EH (cell line): ENCODE measurements at places on chromosomes 11 and 22.

DNA sequence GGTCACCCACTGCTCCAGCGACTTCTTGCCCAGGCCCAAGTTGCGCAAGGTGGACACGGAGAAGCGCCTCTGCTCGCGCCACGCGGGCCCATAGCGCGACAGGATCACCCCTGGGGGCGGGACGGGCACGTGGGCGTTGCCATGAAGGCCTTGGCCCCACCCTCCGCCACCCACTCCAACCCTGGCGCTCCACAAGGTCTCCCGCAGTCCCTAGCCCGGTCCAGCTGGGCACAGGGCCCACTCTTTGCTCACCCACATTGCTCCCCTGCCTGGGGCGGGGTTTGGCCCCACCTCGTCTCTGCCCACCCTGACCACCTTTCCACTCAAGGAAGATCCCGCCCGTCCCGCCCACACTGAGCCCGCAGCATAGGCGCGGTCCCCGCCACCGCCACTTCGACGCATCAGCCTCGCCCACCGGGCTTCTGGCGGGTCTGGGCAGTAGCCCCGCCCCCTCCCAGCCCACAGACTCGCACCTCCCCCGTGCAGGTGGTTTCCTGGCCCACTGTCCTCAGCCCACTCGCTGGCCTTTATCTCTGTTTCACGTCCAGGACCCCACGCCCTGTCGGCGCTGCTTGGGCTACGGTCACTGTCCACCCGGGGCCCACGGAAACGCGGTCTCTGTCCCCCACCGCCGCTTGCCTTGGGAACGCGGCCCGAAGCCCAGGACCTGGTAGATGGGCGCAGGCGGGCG, 12.3 kb upstream of the CYP2D6 start:
- DNase-seq, result no peak

DNA sequence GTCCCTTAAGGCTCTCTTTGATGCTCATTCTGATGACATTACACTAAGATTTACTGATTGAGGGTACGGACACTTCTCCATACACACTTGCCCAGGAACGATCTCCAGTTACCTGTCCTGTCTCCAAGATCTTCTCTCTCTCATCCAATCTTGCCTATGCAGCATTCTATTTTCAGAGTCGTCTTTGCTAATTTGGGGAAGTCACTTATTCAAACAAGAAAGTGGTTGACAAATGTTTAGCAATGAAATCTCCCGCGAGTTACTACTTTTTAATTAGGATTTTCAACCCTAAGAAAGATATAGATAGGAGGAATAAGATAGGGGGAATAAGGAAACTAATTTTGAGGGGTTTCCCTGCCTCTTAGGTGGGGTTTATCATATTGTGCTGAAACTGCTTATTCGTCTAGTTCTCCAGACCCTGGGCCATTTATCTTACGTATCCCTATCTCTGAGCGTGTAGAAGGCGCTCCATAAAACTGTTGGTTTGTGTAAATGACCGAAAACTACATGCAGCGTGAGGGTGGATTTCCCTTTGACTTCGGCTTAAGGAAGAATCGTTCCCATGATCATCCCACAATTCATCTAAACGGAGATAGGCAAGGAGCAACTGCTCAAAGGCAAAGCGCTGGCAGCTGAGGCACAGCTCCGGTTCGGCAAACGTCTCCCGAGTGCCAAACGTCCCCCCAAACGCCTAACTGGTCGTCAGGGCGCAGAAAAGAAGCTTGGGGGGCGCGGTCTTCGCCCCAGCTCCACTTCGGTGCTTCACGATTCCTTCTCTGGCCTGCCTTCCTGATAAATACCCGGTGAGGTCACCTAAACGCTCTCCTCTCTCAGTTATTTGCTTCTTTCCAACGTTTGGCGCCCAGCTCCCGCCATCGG, 804 bp downstream of the APIP start:
- DNase-seq, result peak; percentile 54

GRCh38 chr11:66082946-66083698, 13.1 kb downstream of the PACS1 start:
- peak; percentile 50 for DNase-seq

- no peak for DNase-seq
These were observed 35.6 kb downstream of the PRDM11 start for GRCh38 chr11:45181889-45182550.

DNA sequence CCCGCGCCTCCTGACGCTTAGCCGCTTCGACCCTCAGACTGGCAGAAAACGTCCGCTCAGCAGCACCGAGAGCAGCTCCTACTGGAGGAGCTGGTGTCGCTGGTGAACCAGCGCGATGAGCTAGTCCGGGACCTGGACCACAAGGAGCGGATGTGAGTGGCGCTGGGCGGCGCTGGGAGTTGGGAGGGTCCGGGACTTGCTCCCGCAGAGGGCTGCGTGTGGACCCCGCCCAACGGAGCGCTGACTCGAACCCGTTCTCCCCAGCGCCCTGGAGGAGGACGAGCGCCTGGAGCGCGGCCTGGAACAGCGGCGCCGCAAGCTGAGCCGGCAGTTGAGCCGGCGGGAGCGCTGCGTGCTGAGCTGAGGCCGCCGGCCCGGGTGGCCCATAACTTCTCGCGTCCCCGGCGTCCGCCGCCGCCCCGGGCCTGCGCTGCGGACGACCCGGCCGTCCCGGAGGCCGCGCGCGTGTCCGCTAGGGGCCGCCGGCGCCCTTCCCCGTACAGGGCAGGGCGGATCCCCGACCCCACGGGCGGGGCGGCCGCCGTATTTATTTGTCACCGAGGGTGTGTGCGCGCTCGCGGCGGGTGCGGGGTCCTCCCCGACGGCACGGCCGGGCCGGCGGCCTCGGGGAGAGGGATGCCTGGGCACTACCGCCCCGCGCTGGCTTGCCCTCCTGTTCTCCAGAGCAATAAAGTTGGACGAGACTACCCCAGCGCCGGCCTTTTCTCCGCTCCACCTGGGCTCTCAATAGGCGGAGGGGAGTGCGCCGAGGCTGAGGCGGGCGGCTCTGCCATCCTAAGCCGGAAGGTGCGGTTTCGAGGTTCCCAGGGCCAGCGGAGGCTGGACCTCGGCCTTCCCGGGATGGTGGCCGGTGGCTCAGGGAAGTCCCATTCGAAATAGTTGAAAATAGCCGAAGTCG, 3.4 kb downstream of the KCNK7 start:
- DNase-seq, result peak; percentile 58

- no peak for DNase-seq
These were observed 134.2 kb upstream of the CARD18 start for GRCh38 chr11:105273660-105274280.

DNA sequence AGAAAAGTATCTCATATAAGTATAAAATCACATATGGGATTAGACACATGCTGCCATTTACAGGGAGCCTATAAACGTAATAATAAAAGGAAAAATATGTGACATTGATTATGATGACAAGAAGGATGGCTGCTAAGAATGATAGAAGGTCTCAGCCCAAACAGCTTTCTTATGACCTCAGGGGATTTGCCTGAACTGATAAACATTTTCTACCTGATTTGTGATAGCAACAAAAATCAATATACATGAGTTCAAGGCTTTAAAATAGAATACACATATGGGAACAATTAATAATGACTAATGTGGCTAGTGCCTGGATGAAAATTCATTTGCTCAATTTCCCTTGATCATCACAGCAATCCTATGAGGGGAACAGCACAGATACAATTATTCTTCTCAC, 636.8 kb upstream of the CCDC90B start:
- DNase-seq, result no peak

GRCh38 chr11:76071090-76071489, 135.2 kb downstream of the WNT11 start:
- DNase-seq, result no peak

- no peak for DNase-seq
These were observed 72.1 kb downstream of the DGCR2 start for GRCh38 chr22:19050117-19050516.

- no peak for DNase-seq
These were observed 19.7 kb downstream of the OR5AK2 start for GRCh38 chr11:57008373-57008772.

- DNase-seq, result peak; percentile 8
These were observed 188.9 kb upstream of the SESN3 start for GRCh38 chr11:95419915-95420314.

DNA sequence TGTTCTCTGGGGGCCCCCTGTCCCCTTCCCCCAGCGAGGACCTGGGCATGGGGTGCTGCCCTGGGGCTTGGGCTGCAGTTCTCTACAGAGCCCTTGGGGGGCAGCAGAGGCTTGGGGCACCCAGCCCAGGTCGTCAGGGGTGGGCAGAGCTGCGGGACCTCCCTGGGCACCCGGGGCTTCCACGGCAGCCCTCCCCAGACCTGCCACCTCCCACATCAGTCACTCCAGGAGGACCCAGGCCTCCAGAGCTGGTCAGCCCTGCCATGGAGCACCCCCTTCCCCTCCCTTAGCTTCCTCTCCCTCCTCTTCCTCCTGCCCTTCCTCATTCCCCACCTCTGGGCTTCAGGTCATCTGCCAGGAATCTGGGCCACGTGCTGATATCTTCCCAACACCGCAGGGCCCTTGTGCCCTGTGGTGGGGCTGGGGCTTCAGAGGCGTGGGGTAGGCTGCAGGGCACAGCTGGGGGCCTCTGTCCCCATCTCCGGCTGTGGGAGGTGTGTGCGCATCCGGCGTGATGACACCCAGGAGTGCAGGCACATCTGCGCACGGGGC, 5.8 kb downstream of the TSPAN4 start:
- DNase-seq, result peak; percentile 52

DNA sequence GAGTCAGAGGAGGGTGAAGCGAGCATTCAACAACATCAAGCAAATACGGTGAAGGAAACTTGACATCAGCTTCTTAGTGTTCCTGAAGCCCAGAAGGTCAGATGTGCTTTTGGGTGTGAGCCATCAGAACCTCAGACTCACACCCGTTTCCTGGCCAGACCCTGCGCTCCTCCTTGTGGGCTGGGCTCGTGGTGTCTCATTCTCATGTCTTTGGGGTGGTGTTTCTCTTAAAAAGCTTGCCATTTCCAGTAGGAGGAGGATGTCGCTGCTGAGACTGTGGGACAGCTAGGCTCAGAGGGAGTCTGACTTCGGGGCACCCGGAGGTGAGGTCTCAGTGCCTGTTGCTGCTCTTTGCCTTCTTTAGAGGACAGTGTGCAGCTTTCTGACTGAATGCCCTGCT, 24.2 kb downstream of the PPFIBP2 start:
- DNase-seq, result peak; percentile 7

- DNase-seq, result no peak
These were observed 1.9 kb upstream of the GCAT start for GRCh38 chr22:37805810-37806277.

DNA sequence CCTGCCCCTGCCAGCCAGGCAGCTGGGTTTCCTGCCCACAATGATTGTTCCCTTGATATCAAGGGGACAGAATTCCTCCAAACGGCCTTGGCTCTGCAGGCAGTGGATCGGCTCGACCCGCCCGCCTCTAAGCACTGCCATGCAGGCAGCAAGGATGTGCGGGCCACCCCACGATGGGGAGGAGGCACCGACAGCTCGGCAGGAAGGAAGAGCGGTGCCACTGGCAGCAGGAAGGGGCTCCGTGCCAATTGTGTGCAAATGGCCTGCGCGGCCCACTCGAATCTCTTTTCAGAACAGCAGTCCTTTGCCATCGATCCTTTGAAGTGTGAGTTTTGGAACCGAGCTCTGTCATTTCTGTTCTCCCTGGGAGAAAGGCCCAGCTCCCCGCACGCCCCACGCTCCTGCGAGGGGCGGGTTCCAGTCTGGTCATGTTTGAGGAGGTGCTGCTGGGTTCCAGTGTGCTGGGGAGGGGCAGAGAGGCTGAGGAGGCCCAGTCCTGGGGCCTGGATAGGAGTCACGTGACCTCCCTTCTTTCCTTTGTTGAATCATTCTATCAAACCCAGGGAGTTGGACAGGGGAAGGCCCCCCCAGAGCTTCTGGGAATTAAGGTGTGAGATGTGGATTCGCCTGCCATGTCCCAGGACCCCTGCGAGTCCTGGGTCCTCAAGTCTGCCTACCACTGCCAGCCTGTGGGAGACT, 406.0 kb downstream of the CTTN start:
- DNase-seq, result no peak

DNA sequence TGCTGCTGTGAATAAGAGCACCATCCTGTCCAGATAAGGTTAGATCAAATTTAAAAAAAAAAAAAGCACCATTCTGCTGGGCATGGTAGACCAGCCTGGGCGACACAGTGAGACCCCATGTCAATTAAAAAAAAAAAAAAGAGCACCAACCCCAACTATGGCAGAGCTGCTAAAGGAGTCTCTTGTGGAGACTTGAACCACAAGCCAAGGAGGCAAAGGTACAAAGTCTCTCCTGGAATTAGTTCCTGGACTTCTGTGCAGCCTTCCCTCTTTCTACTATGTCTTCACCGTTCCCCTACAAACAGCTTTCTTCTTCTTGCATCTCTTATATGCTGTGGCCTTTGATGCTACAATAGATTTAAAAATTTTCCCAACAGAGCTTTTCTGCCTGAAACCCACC, 1.3 kb downstream of the PIK3C2A start:
- no peak for DNase-seq

GRCh38 chr22:49586244-49586748, 241.4 kb downstream of the BRD1 start:
- DNase-seq, result no peak

DNA sequence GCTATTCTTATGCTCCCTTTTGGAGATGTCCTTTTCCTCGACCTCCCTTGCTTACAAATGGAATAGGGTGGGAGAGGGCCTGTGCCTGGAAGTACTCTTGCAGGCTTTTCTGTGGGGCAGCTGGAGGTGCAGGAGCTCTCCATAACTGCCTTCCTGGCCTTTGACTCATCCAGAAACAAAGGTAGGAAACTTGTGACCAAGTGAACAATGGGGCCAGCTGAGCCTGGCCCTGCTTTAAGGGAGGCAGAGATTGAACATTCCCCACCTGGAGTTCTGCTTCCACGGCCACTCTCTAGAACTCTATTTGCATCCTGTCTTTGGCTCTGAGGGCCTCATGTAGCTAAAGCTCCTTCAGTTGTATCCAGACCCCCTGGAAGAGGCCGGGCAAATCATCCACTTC, 5.1 kb upstream of the LYVE1 start:
- DNase-seq, result no peak

DNA sequence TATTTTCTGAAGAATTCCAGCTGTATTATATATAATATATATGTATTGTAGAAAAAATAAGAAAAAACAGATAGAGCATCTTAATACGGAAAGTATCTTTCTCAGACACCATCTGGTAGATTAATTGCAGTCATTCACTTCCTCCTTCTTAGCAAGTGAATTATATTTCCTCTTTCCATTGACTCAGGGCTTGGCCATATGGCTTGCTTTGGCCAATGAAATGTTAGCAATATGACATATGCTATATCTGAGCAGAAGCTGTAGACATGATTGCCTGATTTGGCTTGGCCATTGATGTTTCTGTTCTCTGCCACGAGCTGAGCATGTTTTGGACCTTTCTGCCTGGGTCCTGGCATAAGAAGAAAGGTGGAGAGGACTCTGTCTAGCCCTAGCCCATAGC, 34.4 kb upstream of the ZBED5 start:
- no peak for DNase-seq
